ENCODE measurements at places on chromosomes 6 and 20.

DNA sequence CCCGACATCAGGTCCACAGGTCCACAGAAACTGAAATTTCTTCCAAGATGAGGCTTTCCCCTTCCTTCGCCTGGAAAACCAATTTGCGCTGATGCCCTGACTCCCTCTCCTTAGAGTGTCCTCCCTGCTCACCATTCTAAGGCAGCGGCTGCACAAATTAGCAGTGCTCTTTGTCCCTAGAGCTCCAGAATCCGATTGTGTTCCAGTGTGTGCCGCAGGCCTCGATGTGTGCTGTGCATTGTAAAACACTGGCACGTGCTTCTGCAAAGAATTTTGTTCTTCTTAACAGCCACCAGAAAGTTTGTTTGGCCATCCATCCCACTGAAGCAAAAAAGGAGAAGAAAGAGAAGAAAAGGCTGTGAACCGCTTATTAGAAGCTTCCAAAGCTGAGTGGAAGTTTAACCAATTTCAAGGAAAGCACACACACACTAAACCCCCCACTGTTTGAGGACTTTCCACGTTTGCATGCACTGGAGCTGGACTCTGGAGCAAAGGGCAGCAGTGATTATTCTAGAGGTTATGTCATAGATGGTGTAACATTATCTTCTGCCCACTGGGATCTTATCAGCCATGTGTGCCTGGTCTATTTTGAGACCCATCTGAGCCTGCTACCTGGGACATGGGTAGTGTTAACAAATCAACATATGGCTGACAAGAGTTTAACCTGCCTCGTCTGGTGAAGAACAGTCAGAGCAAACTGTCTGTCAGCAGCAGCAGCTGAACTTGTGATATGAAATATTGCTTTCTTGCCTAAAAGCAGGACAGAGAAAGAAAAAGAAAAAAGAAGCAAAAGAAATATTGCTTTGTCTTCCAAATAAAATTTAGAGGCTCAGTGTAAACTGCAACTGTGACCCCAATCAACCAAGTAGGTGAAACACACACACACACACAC is 64.9 kb upstream of the RREB1 start:
- DNase-seq, result no peak

GRCh38 chr20:38135271-38135650 is 29.8 kb downstream of the TGM2 start:
- DNase-seq, result no peak

GRCh38 chr6:34056305-34057108 is 89.4 kb downstream of the GRM4 start:
- DNase-seq, result no peak

DNA sequence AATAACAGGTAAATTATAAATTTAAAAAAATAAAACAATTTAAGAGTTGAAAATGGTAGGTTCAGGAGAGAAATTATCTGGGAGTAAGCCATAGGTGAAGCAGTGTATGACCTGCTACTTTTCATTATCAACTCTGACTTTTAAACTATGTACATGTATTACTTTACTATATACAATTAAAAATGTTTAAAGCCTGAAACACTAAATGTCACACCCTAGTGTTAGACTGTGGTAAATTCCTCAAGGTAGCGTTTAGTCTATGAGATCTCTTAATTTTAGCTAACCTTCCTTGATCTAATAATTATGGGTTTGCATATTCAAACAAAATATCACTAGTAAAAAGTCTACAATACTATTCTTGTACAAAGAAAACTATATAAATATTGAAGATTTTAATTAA is 22.3 kb upstream of the TBC1D32 start:
- DNase-seq, result no peak

DNA sequence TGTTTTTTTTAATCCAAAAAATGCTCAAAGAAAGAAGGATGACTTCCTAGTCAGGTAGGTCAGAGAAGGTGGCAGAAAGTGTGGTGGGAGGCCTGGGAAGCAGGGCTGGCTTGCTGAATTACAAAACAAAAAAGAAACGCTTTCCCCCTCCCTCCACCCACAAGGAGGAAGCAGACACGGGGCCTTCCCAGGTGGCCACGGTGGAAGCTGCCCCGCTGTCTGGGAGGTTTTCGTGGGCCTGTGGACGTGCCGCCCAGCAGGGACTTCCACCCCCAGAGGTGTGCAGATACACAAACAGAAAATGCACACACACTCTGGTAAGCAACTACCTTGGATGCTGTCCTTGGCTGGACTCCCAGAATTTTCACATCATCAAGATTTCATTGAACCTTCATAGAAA is 198.2 kb upstream of the CDH4 start:
- DNase-seq, result no peak

- no peak for DNase-seq
These were observed 26.5 kb upstream of the CD93 start for GRCh38 chr20:23112595-23112994.

- DNase-seq, result no peak
These were observed 27.3 kb upstream of the TSPYL1 start for GRCh38 chr6:116307001-116307400.

- DNase-seq, result no peak
These were observed 10.9 kb downstream of the PMEPA1 start for GRCh38 chr20:57698867-57699275.

DNA sequence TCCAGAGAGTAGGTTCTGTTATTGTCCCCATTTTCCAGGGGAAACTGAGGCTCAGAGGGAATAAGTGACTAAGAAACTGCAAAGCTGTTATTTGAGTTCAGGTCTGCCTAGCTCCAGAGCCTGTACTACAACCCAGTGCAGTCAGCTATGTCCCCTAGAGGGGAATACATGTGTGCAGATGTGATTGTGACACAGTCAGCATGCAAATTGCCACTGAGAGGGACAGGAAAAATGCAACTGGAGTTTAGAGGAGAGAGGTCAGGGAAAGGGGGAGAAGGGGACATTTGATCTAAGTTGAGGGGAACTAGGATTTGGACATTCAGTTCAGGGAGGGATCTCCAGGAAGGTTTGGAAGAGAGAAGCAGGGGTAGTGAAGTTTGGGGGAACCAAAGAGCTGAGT is 38.6 kb upstream of the EPB41L1 start:
- no peak for DNase-seq

- no peak for DNase-seq
These were observed 42.7 kb downstream of the ANKRD6 start for GRCh38 chr6:89475634-89476033.

- DNase-seq, result no peak
These were observed 2.2 kb upstream of the ID1 start for GRCh38 chr20:31602779-31603441.

- no peak for DNase-seq
These were observed 41.9 kb upstream of the SRSF6 start for GRCh38 chr20:43415661-43416430.

DNA sequence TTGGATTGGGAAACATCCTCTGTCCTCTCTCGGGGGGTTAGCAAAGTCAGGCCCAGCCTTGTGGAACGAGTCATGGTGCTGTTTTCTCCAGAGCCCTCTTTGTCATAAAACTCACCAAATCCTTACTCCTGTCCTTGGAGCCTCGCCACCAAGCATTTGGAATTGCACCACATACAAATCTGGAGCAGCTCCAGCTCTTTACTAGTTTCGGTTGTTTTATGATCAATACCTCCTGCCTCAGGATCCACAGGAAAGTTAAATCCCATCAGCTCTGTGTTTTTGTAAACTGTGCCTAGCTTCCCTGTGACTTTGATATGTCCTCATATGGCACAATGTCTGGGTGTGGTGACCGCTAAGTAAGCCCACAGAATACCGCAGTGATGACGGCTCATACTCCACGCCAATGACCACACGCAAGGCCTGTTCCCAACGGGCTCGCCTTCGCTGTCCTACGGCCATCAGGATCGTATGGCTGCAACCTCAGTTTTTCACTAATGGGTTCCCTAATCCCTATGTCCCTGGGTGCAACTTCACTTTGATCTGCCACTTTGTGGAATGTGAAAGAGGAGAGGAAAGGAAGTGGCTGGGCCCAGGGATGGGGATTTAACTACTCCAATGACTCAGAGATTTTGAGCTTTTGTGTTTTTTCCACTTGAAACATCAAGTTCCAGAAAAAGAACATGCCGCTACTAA is 111.3 kb upstream of the FOXQ1 start:
- no peak for DNase-seq

DNA sequence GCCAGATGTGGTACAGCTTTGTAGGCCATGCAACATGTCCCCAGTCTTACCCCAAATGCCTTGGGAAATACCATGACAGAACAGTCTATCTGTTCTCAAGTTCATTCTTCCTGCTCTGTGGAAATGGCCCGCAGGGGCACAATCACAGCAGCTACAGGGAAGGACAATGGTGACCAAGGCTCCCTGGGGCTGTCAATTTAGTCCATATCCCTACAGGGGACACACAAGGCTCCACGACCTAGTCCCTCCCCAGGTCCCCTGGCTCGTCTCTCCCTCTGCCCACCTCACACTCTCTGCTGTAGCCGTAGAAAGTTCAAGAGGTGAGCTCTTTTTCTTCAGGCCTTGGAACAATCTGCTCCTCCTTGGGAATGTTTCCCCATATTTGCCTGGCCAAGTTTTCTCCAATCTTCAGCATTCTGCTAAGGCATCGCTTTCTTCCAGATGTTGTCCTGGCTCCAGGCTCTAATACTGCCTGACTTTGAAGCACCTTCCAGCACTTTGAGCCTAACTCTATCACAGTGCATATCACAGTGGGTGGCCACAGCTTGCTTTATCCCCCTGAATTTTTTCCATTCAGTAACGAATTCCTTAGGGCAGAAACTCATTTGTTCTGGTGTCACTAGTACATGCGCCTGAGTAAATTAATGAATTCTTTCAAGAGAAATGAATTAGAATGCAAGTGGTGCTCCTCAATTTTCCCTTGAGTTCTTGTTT is 92.6 kb downstream of the MAP3K7 start:
- DNase-seq, result no peak

- no peak for DNase-seq
These were observed 594.2 kb upstream of the CHD6 start for GRCh38 chr20:42212391-42212790.

- no peak for DNase-seq
These were observed 90.4 kb downstream of the SLC2A10 start for GRCh38 chr20:46799781-46800408.

GRCh38 chr6:25312703-25313102 is 33.5 kb downstream of the CARMIL1 start:
- no peak for DNase-seq

DNA sequence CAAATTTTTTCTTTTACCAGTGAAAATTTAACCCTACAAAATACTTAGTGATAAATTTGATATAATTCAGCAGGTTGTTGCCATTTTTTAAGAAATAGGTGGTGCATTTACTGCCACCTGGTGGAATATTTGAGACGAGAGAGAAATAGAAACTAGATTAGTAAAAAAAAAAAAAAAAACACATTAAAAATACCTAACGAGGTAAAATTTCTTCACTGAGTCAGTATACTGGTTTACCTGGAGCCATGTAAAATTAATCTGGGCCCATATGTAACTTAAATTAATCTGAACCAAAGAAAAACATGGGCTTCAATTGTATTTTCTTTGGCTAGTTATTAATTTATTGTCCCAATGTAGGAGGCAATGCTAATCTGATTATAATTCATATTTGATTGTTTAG is 520.8 kb downstream of the EPM2A start:
- DNase-seq, result no peak

- DNase-seq, result no peak
These were observed 46.9 kb upstream of the DTNBP1 start for GRCh38 chr6:15709651-15710269.

DNA sequence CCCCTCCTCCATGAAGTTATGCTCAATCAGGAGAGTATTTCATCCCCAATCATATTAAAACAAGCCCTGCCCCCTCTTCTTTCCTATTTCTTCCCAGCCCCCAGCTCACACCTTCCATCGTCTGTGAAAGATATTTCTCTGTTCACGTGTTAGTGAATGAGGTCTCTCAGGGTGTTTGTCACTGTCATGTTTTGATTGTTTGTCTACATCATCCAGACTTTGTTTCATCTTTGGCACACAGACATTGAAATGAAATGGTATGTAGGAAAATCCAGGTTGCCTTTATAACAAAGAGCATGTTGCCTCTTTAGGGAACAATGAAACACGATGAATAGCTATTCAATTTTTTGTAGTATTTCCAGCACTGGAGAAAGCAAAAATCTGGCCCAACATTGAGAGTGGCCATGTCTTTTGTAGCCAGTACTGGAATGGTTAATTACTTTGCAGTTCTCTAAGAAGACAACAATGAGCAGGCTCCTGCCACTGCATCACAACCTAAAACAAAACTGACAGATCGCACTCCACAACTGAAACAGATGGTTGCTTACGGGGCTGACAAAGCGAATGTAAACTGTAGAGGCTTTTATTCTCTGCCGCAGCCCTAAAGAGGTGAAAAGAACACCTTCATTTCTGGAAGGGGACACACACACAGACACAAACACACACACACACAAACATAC is 543.6 kb upstream of the CITED2 start:
- no peak for DNase-seq

DNA sequence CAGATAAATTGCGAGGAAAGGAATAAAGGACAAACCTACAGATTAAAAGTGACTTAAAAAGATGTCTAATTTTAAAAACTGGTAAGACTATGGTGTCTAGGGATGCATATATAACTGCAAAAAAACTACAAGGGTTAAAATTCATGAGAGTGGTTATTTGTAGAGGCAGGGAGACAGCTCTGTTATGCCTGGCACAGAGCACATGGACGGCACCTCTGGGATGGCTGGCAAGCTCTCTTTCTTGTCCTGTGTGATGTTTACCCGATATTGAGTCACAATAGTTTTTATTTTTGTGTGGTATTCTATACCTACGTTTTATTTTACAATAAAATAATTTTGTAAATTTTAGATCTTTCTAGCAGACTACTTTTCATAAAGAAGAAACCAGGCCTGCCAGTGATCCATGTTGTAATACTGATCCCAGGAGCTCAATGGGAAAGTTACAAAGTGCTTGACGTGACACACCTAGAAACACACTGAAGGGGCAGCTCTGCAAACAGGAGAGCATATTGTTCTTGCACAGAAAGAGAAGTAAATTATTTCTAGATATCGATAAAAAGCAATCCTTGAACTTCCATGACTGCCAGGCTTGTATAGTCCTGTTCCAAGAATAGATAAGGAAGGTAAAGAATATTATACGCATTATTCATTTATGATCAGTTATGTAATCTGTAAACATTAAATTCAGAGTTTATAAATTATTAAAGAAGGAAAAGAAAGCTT is 290.0 kb downstream of the PTPRK start:
- DNase-seq, result no peak

DNA sequence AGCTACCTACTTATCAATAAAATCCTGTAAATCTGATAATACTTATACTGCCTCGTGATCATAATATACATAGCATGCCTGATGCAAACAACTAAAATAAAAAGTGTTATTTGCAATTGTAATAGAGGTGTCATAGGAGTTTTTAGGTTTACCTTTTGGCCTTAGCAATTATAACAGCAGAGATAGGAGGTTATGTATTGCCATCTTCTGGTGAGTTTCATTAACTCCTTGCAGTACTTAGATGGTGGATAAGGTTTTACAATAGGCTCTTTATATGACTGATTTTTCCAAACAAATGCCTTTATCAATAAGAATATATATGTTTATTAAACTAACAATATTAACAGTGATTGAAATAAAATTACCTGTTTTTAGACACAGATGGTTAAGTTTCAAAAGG is 27.8 kb upstream of the MYCT1 start:
- DNase-seq, result no peak

DNA sequence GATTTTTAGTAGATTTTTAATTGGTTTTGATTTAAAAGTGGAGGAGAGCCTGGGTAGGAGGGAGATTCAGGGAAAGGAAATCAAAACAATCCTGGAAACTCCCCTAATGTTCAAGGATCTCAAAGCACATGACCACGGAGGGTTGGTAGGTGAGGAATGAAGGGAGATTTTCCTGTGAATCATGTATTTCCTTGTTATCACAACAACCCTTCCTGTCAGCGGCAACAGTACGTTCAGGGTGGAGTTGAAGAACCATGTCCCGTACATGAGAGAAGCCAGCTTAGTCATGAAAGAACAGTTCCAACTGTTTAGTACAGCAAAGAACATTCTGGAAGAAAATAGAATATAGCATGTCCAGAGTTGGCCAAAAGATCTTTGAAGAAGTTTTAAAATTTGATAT is 79.4 kb upstream of the SCAF8 start:
- DNase-seq, result no peak

Measured in vagina (tissue), 2 donors.